ENCODE measurements at places on chromosomes 1 and 21. TPM values are rescaled to one million over a fixed set of nuclear protein-coding genes. Genes with fewer than 3 reads are reported as not detected.

CFHR1 gene
- not detected for total RNA-seq

GRCh38 chr1:206575165-206575893, 36.9 kb downstream of the EIF2D start:
- peak; percentile 73 for DNase-seq

GRCh38 chr1:56864430-56864829, 9.8 kb downstream of the C8A start:
- no peak for DNase-seq

- DNase-seq = no peak
Measured at GRCh38 chr1:194155962-194156361, 969.5 kb upstream of the B3GALT2 start.

DNA sequence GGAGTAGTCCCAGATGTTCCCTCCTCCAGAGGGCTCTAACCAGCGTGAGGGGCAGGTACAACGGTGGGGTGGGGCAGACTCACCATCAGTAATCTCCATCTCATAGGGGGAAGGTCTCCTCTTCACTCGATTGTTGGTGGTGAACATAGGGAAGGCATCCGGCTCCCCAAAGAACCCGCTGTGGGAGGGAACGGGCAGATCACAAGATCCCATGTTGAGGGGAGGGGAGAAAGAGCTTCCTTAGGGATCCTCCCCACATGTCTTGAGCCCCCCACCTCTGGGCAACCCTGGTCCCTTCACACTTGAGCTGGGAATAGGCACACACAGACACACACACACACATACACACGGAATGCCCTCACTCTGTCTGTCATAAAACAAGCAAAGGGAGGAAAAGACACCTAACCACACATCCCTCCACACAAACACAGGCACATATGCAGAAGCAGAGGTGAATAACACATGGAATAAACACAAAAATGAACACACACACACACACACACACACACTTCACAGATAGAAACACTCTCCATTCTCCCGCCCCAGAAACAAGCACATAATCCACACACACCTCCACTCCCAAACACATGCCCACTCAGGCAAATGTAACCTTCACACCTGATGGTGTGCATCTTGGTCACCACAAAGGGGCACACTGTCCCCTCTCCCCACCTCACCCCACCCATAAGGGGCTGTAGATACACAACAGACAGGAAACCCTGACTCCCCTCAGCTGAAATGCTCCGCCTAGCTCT, 7.9 kb downstream of the TAL1 start:
- no peak for DNase-seq

RHD gene
- total RNA-seq = not detected

DNA sequence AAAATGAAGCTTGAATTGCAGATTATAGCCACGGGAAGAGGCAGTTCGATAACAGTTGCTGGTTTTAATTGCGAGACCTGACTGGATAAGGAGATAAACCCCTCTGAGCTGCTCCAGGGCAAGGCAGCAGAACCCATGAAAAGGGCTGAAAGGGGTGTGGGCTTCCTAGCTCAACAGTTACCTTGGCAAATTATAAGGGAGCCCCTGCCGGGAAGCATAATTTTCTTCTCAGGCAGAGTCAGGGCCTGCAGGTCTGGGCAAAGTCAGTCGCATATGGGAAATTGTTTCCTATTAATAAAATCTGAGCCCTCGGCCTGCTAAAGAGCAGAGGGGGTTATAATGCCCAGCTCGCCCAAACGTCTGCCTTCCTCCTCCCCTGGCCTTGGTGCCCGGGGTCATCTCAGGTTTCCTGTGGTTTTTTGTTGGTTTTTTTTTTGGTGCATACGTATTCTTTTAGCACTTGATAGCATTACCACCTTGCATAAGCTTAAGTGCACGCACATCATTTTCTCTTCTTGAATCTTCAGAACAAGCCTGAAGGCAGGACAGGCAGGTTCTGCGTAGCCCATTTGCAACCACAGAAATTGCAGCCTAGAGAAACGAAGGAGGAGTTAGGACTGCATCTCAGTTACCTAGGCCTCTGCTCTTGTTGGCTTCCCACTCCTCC, 33.9 kb upstream of the SELENON start:
- peak; percentile 63 for DNase-seq

- no peak for DNase-seq
Measured at GRCh38 chr1:77824079-77824478, 44.6 kb downstream of the MIGA1 start.

DNA sequence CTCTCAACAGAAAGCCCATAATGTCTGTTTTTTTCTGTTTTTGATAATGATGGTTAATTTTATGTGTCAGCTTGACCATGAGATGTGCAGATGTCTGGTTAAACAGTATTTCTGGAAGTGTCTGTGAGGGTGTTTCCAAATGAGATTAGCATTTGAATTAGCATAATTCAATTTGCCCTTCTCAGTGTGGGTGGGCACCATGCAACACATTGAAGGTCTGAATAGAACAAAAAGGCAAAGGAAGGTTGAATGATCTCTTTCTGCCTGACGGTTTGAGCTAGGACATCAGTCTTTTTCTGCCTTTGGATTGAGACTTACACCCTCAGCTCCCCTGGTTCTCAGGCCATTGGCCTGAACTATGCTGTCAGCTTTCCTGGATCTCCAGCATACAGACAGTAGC, 34.9 kb upstream of the SPATA6 start:
- DNase-seq = no peak

GNL2 gene
- total RNA-seq = 56.0 TPM

TBX15 gene
- not detected for total RNA-seq

LGALS8 gene
- 125 TPM for total RNA-seq

DNA sequence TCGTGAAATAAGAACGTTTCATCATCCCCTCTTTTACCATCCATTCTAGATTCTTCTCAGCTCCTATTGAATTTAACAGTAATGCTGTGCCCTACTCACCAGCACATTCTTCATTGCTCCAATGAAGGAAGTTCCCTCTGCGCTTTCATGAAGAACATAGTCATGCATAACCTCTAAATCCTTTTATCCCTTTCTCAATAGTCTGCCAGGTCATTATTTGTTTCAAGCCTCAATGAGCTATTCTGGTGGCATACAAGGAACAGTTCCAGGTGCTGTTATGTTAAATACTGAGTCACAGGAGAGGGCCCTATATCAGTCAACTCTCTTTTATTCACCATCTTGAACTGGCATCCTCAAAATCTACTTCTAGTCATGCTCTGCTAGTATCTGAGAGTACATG, 381.0 kb downstream of the GPATCH2 start:
- no peak for DNase-seq
